Muscle of back (tissue), 13 donors: ENCODE measurements at places on chromosomes 3 and 15.

DNA sequence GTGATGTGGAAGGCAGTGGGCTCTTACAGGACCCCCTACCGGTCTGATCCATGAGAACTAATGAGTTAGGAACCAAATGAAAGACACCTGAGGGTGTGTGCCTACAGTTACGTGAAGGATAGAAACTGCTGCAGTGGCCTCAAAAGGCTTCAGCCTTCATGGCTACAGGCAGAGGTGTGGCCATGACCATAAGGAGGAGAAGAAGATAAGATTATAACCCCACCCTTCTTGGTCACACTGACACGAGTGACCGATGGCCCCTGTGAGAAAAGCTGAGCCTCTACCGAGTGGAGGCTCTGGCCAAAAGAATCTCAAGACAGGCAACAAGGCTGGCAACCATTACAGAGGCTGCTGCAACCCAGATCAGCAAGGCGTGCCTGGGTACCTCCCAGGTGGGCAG, 6.3 kb downstream of the RFT1 start:
- no peak for DNase-seq

GRCh38 chr15:75822685-75823278, 20.5 kb upstream of the UBE2Q2 start:
- no peak for DNase-seq

- no peak for DNase-seq
These were observed 15.9 kb upstream of the GATA2 start for GRCh38 chr3:128508852-128509251.

DNA sequence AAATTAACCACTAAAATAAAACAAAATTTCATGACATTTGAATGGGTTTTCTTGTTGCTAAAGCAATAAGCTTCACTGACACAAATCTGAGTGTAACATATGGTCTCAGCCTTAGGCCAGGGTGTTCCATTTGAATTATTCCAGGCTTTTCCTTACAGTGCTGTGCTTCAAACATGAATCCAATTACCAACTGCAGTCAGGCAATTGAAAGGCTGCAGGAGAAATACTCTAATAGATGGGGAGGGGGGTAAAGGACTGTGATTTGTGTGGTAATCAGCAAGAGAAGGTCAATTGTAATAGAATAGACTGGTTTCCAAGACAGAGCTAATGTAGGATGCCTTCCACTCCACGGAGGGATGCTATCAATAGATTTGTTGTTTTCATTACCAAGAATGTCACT, 466.7 kb downstream of the C3orf38 start:
- no peak for DNase-seq

GRCh38 chr3:121926380-121926779, 32.2 kb downstream of the SLC15A2 start:
- DNase-seq, result no peak

GRCh38 chr3:98532275-98532637, 478 bp downstream of the GPR15 start:
- no peak for DNase-seq

GRCh38 chr3:46979958-46980497, 562 bp downstream of the NBEAL2 start:
- DNase-seq, result no peak

DNA sequence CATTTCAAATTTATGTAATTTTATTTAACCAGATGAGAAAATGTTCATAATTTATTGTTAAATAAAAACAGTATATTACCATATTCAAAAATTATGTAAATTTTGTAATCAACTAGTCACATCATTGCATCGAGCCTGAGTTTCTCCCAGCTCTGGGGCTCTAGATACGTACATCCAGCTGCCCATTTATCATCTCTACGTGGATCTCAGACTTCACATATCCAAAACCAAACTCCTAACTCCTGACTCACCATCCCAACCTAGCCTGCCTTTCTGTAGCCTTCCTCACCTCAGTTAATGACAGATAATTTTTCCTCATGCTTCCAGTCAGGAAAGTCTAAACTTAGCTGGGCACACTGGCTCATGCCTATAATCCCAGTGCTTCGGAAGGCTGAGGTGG, 194.8 kb downstream of the SSR3 start:
- no peak for DNase-seq

DNA sequence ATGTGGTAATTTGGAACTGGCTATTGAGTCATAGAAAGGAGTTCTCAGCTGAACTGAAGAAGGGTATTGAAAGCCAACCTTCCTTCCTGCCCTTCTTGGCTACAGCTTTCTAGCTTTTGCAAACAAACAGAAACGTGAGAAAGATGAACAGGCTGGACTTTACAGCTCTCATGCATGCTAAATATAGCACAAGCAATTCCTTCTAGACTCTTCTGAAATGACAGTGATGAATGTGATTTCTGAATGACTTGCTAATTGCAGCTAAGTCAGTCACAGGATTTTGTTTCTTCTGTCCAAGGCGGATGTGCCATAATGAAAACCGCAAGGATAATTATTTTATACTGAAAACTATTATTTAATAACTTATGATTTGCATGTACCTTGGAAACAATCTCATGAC, 36.3 kb downstream of the BCHE start:
- DNase-seq, result peak; percentile 23

DNA sequence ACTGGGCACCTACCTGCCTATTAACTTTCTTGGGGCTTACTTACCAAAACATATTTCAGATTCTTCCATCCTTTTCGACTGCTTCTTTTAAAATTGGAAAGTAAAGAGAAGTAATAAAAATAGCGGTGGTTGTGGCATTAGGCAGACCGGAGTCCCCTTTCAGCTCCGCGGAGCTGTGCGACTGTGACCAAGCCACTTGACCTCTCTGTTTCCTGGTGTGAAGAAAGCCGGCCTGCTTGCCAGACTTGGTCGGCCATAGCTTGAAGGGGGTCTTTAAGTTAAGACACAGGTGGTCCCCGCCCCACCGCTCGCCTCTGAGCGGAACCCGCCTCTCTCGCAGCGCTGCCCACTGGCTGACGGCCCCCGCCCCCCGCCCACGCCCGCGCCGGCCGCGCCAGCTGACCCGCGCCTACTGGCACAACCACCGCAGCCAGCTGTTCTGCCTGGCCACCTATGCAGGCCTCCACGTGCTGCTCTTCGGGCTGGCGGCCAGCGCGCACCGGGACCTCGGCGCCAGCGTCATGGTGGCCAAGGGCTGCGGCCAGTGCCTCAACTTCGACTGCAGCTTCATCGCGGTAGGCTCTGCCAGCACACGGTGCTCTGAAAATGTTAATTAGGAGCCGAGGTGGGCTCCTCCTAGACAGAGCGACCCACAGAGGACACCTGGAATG, 18.3 kb downstream of the NOX5 start:
- DNase-seq, result no peak

- DNase-seq, result no peak
These were observed 411.4 kb upstream of the TPRG1 start for GRCh38 chr3:188760408-188760807.
